Sigmoid colon (tissue), 7 donors: ENCODE measurements at places on chromosomes 2 and 18. TPM values are rescaled to one million over a fixed set of nuclear protein-coding genes. Genes with fewer than 3 reads are reported as not detected.

- H3K4me3 ChIP-seq, result no peak overlapping the region
- no peak overlapping the region for H3K27ac ChIP-seq
- H3K4me1 ChIP-seq, result no peaks in the 10 kb centered on the region
- no peak for DNase-seq
Measured at GRCh38 chr2:113826346-113827285, 63.3 kb upstream of the ACTR3 start.

DNA sequence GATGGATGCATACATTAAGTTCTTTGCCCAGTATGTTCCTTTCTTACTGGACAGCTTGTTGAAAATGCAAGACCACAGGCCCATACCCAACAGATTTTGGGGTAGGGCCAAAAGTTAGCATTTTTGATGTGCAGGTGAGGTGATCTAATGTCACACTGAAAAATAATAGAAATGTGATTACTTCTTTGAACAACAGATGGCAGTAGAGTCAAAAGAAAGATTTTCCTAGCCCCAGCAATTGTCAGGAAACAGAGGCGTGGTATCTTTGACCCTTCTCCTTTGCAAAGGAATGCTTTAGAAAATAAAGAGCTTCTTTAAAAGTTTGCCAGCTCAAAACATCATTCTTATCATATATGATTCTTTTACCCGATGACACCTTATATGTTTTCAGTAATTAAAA is 343.6 kb upstream of the SYT4 start:
- H3K36me3 ChIP-seq, result no peaks in the 10 kb centered on the region
- no peak overlapping the region for H3K4me3 ChIP-seq
- H3K27ac ChIP-seq, result no peak overlapping the region
- DNase-seq, result no peak
- no peaks in the 10 kb centered on the region for H3K4me1 ChIP-seq

- peaks cover 3% of the 10 kb centered on the region for H3K36me3 ChIP-seq
- H3K27me3 ChIP-seq, result no peaks in the 10 kb centered on the region
- no peak overlapping the region for H3K27ac ChIP-seq
- H3K4me1 ChIP-seq, result peaks cover 28% of the 10 kb centered on the region
- peak; percentile 9 for DNase-seq
- H3K4me3 ChIP-seq, result no peak overlapping the region
Measured at GRCh38 chr2:109448207-109448606, 165.6 kb downstream of the SEPTIN10 start.

- no peak overlapping the region for H3K4me3 ChIP-seq
- no peaks in the 10 kb centered on the region for H3K27me3 ChIP-seq
- peaks cover 19% of the 10 kb centered on the region for H3K4me1 ChIP-seq
- DNase-seq, result peak; percentile 28
Measured at GRCh38 chr2:121346407-121346806, 61.4 kb upstream of the TFCP2L1 start.

GRCh38 chr2:31382452-31383120 is 32.0 kb downstream of the XDH start:
- H3K4me1 ChIP-seq, result no peaks in the 10 kb centered on the region
- DNase-seq, result no peak
- no peak overlapping the region for H3K27ac ChIP-seq
- no peaks in the 10 kb centered on the region for H3K36me3 ChIP-seq

DNA sequence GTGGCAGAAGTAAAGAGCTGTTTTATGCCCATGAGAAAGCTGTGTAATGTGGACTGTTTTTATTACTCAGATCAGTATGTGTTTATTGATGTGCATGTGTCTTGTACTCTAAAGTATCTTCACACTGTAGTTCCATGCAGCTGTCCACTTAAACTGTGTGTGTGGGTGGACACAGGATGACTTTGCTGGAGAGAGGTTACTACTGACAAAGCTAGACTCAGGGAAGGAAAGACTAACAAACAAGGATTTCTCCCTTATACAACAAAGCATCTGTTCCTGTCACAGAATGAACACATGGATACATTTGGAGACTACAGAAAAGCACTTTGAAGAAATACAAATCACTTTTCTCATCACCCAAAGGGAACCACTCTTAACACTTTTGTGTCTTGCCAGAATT is 10.0 kb downstream of the FHOD3 start:
- H3K27me3 ChIP-seq, result no peaks in the 10 kb centered on the region
- no peaks in the 10 kb centered on the region for H3K36me3 ChIP-seq
- no peak overlapping the region for H3K27ac ChIP-seq
- no peak for DNase-seq
- no peaks in the 10 kb centered on the region for H3K4me1 ChIP-seq

GRCh38 chr2:96773922-96774321 is 13.2 kb downstream of the CNNM4 start:
- no peak overlapping the region for H3K27ac ChIP-seq
- DNase-seq, result no peak
- peaks cover 13% of the 10 kb centered on the region for H3K4me1 ChIP-seq
- H3K4me3 ChIP-seq, result no peak overlapping the region

GRCh38 chr2:204437408-204437807 is 107.9 kb upstream of the PARD3B start:
- peaks cover 14% of the 10 kb centered on the region for H3K4me1 ChIP-seq
- H3K36me3 ChIP-seq, result no peaks in the 10 kb centered on the region
- no peaks in the 10 kb centered on the region for H3K27me3 ChIP-seq
- H3K4me3 ChIP-seq, result no peak overlapping the region
- no peak for DNase-seq

- no peaks in the 10 kb centered on the region for H3K27me3 ChIP-seq
- peak overlapping the region; percentile 37 for H3K4me3 ChIP-seq
- no peak for DNase-seq
- H3K36me3 ChIP-seq, result no peaks in the 10 kb centered on the region
- H3K4me1 ChIP-seq, result no peaks in the 10 kb centered on the region
- H3K27ac ChIP-seq, result peak overlapping the region; percentile 57
Measured at GRCh38 chr2:106065268-106065982, 128.7 kb downstream of the UXS1 start.

DNA sequence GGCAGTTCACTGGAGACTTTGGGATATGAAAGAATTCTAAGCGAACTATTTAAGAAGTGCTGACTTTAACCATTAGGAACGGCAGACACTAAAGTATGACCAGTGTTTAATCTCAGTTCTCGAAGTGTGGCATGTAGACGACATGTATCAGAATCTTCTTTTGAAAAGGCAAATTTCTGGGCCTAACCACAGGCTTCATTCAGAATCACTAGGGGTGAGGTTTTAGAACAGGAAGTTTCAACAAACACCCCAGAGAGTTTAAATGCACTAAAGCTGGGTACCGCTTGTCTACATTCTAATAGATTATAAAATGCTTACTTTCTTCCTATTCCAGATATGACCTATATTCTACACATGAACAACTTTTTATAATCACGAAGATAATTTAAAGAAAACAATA is 180.3 kb downstream of the ANKRD44 start:
- no peaks in the 10 kb centered on the region for H3K36me3 ChIP-seq
- H3K4me3 ChIP-seq, result no peak overlapping the region
- no peak for DNase-seq
- no peak overlapping the region for H3K27ac ChIP-seq

DNA sequence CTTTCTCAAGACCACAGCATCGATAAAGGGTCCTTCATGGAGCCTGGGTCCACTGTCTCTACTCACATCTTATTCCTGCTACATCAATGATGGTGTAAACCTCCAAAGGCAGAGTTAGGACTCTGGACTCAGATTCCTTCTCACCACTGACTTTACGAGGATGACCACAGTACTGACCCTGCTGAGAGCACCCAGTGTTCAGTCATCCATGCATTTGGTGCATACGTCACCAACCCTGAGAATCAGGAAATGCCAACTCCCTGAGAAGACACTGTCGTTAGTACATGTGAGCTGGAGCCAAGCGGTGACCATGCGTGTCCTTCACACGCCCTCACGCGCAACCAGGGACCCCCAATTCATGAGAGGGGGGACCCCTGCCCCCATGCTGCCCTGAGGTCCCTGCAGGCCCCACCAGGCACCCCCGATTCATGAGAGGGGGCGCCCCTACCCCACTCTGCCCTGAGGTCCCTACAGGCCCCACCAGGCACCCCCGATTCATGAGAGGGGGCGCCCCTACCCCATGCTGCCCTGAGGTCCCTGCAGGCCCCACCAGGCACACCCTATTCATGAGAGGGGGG is 178.4 kb upstream of the TPO start:
- no peaks in the 10 kb centered on the region for H3K27me3 ChIP-seq
- H3K4me1 ChIP-seq, result no peaks in the 10 kb centered on the region
- no peaks in the 10 kb centered on the region for H3K36me3 ChIP-seq
- DNase-seq, result no peak
- no peak overlapping the region for H3K27ac ChIP-seq

DNA sequence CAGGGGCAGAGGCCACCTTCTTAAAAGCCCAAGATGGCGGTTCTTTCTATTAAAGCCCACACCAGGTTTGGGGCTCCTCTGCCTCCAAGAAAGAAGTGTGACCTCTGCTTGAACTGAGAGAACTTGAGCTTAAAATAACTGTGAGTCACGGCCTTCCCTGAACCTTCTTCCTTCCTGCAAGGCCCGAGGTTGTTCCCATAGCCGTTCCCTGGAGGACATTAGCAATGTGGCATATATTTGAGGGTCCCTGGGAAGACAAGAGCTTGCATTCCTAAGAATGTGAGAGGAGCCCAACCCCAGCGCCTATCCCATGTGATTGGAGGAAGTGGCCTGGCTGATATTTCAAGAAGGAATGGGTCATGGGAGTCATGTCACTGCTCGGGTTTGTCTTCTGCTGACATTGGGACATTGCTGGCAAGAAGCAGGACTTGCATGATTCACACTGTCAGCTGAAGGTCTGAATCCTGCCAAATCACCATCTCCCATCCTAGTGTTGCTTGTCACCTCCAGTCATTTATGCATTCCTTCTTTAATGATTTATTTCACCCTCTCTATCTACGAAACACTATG is 168.1 kb downstream of the TRIB2 start:
- peaks cover 12% of the 10 kb centered on the region for H3K4me1 ChIP-seq
- H3K4me3 ChIP-seq, result no peak overlapping the region
- no peaks in the 10 kb centered on the region for H3K36me3 ChIP-seq

- H3K4me3 ChIP-seq, result no peak overlapping the region
- no peaks in the 10 kb centered on the region for H3K36me3 ChIP-seq
- H3K27me3 ChIP-seq, result no peaks in the 10 kb centered on the region
- no peak for DNase-seq
- H3K4me1 ChIP-seq, result no peaks in the 10 kb centered on the region
Measured at GRCh38 chr2:83602753-83603152, 856.3 kb downstream of the SUCLG1 start.

GRCh38 chr18:44437603-44438002 is 243.1 kb upstream of the SETBP1 start:
- H3K36me3 ChIP-seq, result no peaks in the 10 kb centered on the region
- no peak for DNase-seq
- H3K27me3 ChIP-seq, result no peaks in the 10 kb centered on the region
- no peak overlapping the region for H3K27ac ChIP-seq

- H3K27ac ChIP-seq, result no peak overlapping the region
- no peaks in the 10 kb centered on the region for H3K27me3 ChIP-seq
- no peak for DNase-seq
- H3K36me3 ChIP-seq, result no peaks in the 10 kb centered on the region
Measured at GRCh38 chr2:215613280-215613679, 177.4 kb upstream of the FN1 start.

Gene DPP4
- 6.9 TPM for polyA plus RNA-seq

Gene GTF2A1L
- polyA plus RNA-seq, result 0.66 TPM

Gene PSME4
- polyA plus RNA-seq, result 15.0 TPM

Gene ANKRD30BL
- polyA plus RNA-seq, result not detected

Gene POTEC
- polyA plus RNA-seq, result not detected
